ENCODE measurements at places on chromosomes 7 and 10. TPM values are rescaled to one million over a fixed set of nuclear protein-coding genes. Genes with fewer than 3 reads are reported as not detected.

DNA sequence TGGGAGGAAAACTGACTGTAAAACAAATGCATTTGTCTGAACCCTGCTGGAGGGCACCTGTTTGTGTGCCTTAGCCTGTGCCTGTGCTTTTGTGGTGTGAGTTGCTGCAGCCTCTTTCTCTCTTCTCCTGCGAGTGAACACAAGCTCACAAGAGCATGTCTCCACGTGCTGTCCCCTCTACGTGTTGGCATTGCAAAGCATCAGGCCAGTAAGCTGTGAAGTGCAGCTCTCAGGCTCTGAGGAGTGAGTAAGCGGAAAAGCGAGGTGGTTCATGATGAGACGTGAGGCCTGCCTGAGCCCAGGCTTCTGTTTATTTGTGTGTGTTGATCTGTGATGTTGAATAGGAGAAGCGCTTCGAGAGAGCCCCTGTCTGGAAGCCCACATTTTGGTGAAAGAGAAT, 85.6 kb upstream of the PDCD4 start:
- DNase-seq = no peak
- no peaks in the 10 kb centered on the region for H3K27me3 ChIP-seq
- no peaks in the 10 kb centered on the region for H3K4me1 ChIP-seq
- no peaks in the 10 kb centered on the region for H3K36me3 ChIP-seq
- no peak overlapping the region for H3K4me3 ChIP-seq

Gene OPN1SW
- not detected for total RNA-seq

Gene PKD2L1
- not detected for total RNA-seq

DNA sequence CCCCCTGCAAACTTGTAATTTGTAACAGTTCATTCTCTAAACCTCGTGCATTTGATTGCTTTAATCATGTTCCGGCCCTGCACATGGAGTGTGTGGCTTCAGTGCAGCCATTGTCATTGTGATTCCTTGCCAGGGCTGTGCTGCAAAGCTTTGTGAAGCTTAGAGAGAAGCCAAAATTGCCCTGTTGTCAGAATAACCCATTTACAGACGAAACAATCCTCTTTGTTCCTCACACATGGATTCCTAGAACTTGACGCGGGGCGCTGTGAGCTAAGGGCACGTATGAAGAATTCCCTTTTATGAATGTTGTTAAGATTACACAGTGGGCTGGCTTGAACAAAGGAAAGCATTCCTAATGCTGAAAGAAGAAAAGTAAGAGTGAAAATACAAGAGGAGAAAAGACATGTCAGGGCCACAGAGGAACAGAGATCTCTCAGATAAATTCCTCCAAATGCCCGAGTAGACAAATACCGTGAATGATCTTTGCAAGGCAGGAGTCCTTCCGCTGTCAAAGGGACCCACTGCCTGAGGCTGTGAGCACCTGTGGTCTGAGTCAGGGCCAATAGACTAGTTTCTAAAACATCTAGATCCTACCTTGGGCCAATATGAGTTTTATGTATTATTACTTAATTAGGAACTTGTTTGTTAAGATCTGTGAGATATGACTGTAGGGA, 205.4 kb upstream of the C7orf33 start:
- H3K36me3 ChIP-seq = no peaks in the 10 kb centered on the region
- H3K4me3 ChIP-seq = no peak overlapping the region
- no peak overlapping the region for H3K27ac ChIP-seq

- peak; percentile 81 for DNase-seq
- no peaks in the 10 kb centered on the region for H3K4me1 ChIP-seq
These were observed 37.9 kb upstream of the RASGEF1A start for GRCh38 chr10:43304687-43305333.

Gene SLC26A4
- 4.7 TPM for total RNA-seq

Gene ANXA7
- total RNA-seq = 63.2 TPM

GRCh38 chr10:22320591-22321155, at the start of gene BMI1:
TSS of gene BMI1 (plus strand) at chr10:22321099. CDS start at chr10:22326450, 5,351 bp downstream.
- DNase-seq = no peak
- peaks cover 12% of the 10 kb centered on the region for H3K4me1 ChIP-seq
- peak within 1 kb of the TSS; percentile 96 for H3K4me3 ChIP-seq

Gene STK31
- 1.6 TPM for total RNA-seq

- H3K4me1 ChIP-seq = peaks cover 20% of the 10 kb centered on the region
- DNase-seq = no peak
- H3K36me3 ChIP-seq = peaks cover 23% of the 10 kb centered on the region
These were observed 289.0 kb downstream of the TNS3 start for GRCh38 chr7:47292832-47293309.

- no peaks in the 10 kb centered on the region for H3K36me3 ChIP-seq
- H3K27me3 ChIP-seq = no peaks in the 10 kb centered on the region
- no peak for DNase-seq
- no peak overlapping the region for H3K4me3 ChIP-seq
- H3K4me1 ChIP-seq = peaks cover 8% of the 10 kb centered on the region
These were observed 235.4 kb downstream of the RNLS start for GRCh38 chr10:88347597-88348304.

GRCh38 chr7:102095321-102096011, 191.2 kb upstream of the SH2B2 start:
- no peaks in the 10 kb centered on the region for H3K4me1 ChIP-seq
- peaks cover 17% of the 10 kb centered on the region for H3K36me3 ChIP-seq
- no peak overlapping the region for H3K27ac ChIP-seq
- no peak for DNase-seq
- H3K27me3 ChIP-seq = no peaks in the 10 kb centered on the region

Gene ZCWPW1
- not detected for total RNA-seq

Measured in ascending aorta (tissue), 2 donors.